Stimulated activated naive CD4-positive, alpha-beta T cell treated with Interleukin-2 at 50 U/mL for 16 hours (primary cell): ENCODE measurements at places on chromosomes 3 and 15.

DNA sequence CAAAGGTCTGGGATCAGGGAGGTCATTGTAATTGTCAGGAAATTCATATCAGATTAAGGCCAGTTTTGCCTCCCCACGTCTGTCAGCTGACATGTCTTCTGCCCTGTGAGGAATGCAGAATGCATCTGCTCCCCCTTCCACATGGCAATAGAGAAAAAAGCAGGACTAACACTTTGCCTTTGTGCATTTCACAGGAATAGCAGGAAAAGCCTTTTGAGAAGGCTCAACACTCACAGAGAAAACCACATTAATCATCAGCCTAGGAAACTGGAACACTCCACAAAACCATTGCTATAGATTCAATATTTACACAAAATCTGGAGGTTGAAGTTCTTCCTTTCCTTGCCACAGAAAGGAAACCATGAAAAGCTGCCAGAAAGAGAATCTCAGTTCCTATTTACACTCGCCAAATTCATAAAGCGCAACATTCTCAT, 165.2 kb upstream of the HES1 start:
- DNase-seq: no peak

DNA sequence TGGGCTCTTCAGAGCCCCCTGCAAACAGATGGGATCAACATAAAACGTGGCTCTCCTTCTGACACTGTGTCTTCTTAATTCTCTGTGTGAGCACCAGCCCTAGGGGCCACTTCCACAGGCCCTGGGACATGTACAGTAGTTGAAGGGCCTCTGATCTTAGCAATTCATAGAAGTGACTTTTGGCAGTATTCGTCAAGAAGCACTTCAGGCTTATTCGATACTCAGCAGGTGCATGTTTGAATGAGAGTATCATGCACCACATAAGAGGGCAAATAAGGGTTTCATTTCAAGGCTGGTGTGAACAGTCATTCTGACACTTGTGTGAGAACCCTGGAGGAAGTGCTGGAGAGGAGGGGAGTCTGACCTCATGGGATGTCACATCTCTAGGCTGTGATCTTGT, 113.9 kb downstream of the GABRG3 start:
- DNase-seq: no peak

GRCh38 chr3:48320996-48321395, 12.5 kb downstream of the SPINK8 start:
- DNase-seq: no peak

DNA sequence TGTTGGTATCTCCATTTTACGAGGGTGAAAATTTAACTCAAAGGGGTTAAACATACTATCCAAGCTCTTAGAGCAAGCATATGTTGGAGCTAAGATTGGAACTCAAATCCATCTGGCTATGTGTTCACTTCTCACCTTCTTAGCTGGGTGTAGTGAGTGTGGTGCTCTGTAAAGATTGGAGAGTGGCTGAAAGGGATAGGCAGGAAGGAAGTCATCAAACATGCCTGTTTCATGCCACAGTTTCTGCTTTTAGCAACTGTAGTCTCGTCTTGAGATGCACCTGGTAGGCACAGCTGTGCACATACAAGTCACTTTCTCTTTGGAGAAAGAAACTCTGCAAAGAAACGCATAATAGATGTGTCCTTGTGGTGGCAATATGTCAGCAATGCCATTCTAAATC, 189.1 kb upstream of the MDFIC2 start:
- no peak for DNase-seq

GRCh38 chr15:29044503-29044901, 158.7 kb downstream of the APBA2 start:
- DNase-seq: no peak

DNA sequence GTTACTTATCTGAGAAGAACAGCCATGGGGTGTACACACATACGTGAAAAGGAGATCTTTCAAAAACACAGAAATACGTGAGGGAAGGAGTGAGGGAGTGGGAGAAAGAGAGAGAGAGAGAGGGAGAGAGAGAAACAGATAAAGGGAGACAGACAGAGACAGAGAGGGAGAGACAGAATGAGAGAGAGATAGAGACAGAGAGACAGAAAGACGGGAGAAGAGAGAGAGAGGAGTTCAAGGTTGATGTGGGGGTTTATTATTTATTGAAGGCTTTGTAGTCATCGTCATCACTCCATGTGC, 64.0 kb downstream of the CHST2 start:
- DNase-seq: no peak

DNA sequence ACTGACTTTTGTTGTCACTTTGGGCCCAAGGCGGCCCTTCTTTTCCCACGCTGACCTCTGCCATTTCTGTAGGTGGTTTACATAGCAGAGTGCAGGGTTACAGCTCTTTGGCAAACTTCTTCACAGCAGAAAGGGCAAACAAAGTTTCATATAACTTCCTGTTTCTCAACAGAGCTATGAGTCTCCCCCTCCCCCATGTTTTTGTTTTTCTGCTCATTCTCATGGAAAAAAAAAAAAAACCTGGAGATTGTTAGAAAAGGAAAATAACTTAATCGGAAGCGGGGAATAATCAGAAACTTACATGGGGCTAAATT, 342.0 kb upstream of the NR2F2 start:
- DNase-seq: no peak

DNA sequence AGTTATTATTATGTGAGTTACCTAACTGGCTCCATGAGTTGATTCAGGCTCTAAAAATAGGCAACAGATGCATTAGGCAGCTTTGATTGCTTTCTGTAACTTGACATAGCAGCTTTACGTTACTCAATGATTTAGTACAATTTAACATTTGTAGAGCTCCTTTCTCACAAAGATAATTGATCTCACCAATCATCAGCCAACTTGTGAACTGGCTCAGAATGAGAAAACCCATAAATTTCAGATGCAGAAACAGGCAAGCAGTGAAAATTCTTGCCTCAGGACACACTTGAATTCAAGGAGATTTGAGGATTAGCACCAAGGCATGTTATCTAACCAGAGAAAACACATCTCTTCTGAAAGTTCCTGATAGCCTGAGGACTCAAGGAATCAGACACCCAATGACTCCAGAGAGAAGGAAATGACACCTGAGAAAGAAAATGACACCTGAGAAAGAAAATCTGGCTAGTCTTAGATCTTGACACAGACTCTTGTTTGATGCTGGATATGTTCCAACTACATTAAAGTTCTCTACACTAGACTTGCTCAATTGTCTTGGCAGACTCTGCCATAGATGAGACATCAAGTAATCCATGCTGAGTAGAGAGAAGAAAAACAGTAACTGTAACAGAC, 315.1 kb upstream of the CBLB start:
- no peak for DNase-seq

DNA sequence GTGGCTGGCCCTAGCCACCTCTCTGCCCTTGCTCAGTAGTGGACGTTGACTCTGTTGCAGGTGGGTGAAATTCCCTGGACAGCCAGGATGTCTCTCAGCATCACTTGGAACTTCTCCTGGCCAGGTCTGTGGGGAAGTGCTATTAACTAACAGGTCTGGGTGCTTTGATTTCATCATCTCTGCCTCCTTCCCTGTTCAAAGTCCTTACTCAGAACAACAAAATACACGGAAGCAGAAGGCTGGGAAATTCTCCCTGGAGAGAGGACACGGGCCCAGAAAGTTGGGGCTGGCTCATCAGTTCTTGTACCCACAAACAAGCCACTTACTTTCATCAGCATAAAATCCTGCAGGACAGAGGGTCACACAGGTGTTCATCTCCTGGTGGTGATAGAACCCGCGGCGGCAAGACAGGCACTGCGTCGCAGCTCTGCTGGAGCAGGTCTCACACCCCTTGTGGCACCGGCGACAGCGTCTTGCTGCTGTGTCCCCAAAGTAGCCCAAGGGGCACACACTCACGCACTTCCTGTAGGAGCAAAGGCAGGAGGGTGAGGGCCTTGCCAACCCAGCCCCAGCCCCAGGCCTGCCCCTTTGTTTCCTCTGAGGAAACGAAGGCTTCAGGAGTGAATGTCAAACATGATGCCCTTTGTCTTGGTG, 29.6 kb upstream of the SNRPA1 start:
- DNase-seq: no peak

GRCh38 chr3:4994823-4995499, 15.7 kb downstream of the BHLHE40 start:
- DNase-seq: no peak

GRCh38 chr15:72421484-72421883, 23.4 kb downstream of the TMEM202 start:
- DNase-seq: no peak

DNA sequence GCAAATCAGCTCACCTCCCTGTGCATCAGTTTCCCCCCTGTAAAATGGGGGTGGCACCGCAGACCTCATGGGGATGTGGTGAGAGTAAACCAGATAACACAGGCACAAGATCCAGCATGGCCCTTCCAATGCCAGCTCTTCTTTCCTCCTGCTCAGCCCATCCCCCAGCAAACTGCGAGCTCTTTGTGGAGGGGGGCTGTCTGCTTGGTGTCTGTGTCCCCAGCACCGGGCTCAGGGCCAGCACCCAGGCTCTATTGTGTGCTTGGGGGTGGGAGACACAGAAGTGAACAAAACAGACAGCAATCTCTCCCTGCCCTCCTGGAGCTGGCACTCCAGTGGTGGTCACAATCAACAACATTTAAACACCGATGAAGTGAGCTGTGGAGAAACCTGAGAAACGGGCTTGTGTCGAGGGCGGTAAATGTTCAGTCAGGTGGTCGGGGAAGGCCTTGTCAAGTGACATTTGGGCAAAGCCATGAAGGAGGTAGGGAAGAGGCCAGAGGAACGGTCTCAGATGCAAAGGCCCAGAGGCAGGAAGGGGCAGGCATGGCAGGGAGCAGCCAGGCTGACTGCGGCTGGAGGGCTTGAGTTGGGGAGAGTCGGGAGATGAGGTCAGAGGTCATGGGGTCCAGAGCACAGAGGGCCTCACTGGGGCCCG, 28.4 kb downstream of the GRIP2 start:
- no peak for DNase-seq

GRCh38 chr3:123287051-123287961, 85.6 kb downstream of the SEC22A start:
- no peak for DNase-seq

GRCh38 chr3:72544239-72544638, 304.0 kb downstream of the SHQ1 start:
- no peak for DNase-seq

GRCh38 chr15:70528816-70529215, 234.5 kb downstream of the UACA start:
- DNase-seq: no peak

- DNase-seq: no peak
Measured at GRCh38 chr15:25545017-25545416, 106.2 kb upstream of the UBE3A start.

DNA sequence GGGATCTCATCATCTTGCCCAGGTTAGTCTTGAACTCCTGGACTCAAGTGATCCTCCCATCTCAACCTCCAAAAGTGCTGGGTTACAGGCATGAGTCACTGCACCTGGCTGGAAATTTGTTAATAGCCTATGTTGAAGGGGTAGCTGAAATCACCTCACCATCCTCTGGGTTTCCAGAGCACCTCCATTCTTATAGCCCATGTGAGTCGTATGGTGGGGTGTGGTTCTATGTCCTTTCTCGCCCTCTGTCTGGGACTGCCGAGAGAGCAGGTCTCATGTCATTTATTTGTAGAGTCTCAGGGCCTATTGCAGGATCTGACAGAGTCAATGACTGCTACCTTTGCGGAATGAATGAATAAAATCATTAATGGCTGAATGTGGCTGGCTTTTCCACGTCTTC, 20.9 kb downstream of the CEMIP start:
- no peak for DNase-seq

- DNase-seq: no peak
Measured at GRCh38 chr15:92533298-92533697, 122.3 kb downstream of the FAM174B start.

DNA sequence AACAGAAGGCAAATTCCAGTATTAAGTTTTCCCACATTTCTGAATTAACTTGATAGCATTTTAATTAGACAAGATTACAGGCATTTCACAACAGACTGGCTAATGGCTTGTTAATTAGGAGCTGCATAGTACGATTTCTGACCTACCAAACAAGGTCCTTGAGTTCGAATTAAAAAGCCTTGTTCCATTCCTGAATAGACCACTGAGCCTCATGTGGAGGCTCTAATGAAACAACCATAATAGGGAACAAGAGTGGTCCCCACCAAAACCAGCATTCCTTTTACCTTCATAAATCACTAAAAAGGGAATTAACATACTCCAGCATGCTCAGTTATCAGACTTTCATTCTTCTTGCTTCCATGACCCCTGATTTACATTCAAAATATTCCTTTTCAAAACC, 66.4 kb downstream of the PRTG start:
- no peak for DNase-seq

GRCh38 chr15:86076468-86076867, 3.2 kb upstream of the AGBL1 start:
- no peak for DNase-seq

GRCh38 chr15:44738340-44738984, 2.1 kb downstream of the TRIM69 start:
- DNase-seq: no peak

DNA sequence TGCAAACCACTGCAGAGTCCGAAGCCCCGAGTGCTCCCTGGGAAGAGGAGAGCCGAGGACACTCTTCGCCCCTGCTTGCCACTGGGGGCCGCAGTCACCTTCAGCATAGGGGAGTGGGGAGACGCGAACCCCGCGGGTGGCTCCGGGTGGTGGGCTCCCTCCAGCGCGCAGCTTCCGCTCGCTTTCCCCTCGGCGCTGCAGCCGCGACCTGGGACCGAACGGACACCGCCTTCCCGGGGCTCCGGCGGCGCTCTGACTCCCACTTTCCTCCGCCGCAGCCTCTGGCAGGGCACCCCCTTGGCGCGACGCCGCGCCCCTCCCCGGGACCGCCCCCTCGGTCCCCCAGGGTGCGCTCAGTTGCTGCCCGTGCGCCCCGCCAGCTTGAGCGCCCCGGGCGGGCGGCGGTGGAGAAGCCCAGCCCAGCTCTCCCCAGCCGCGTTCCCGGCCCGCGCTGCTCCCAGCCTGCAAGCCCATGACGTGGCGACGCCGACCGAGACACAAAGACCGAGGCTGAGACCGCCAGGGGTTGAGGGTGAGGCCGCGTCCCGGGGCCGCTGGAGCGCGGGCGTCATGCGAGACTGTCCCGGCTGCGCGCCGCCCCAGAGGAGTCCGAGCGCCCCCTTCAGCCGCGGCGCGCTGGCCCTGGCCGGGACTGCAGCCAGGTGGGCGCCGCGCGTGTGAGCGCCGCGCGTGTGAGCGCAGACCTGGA, at the start of gene MINAR1:
MINAR1 (plus strand) TSS at position 701 of the 709 bp plus-strand sequence. CDS start 23,812 bp downstream, outside the sequence.
- DNase-seq: no peak

- no peak for DNase-seq
Measured at GRCh38 chr15:88139936-88140335, 116.6 kb downstream of the NTRK3 start.

- no peak for DNase-seq
Measured at GRCh38 chr3:50168388-50168787, 13.3 kb downstream of the SEMA3F start.

GRCh38 chr3:155404486-155404885, 111.0 kb upstream of the STRIT1 start:
- DNase-seq: no peak

- no peak for DNase-seq
Measured at GRCh38 chr3:119360736-119361462, 66.7 kb downstream of the ARHGAP31 start.

- DNase-seq: no peak
Measured at GRCh38 chr3:166444756-166445155, 607.5 kb upstream of the BCHE start.
